Cerebellum (tissue), 4 donors: ENCODE measurements at places on chromosomes 16 and 17. TPM values are rescaled to one million over a fixed set of nuclear protein-coding genes. Genes with fewer than 3 reads are reported as not detected.

- no peak for DNase-seq
Observed at GRCh38 chr16:67657751-67658518, 2.1 kb downstream of the ACD start.

GRCh38 chr16:56558024-56558747 lies 6.7 kb upstream of the MT4 start:
- peak; percentile 89 for DNase-seq

DNA sequence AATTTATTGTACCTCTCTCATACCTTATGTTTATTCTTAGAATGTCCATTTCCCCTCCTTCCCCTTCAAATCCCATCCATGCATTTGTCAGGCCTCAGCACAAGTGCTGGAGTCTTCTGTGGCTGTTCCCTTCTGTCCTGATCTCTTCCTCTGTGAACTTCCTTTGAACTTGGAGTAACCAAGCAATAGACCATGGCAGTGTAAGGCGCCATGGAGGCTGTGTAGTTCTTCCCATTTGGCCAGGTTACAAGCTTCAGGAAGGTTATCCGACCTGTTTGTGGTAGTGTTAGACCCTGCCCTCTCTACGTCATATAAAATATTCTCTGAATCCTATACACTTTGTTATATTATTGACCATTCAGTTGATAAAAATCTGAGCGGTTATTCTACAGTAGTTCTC lies 28.6 kb downstream of the MAP2K6 start:
- no peak for DNase-seq

DNA sequence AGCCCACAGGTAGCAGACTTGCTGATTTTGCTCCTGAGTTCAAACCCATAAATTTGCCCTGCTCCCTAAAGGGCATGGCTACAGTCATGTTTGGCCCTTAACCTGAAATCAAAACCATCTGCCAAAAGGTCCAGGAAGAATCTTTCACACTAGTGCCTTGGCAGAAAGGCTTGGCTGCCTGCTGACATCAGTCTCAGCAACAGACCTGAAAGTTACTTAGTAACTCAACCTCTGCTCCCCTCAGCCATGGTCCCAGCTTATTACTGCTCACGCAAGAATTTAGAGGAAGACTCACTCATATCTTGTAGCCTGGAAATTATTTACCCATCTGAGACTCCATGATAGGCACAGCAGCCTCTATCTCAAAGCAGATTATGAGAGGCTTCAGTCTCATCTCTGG lies 98.0 kb upstream of the KIF2B start:
- no peak for DNase-seq

GRCh38 chr17:13973960-13974651 lies 95.2 kb upstream of the COX10 start:
- DNase-seq: no peak

- DNase-seq: no peak
Observed at GRCh38 chr16:55701442-55702319, 45.9 kb downstream of the SLC6A2 start.

DNA sequence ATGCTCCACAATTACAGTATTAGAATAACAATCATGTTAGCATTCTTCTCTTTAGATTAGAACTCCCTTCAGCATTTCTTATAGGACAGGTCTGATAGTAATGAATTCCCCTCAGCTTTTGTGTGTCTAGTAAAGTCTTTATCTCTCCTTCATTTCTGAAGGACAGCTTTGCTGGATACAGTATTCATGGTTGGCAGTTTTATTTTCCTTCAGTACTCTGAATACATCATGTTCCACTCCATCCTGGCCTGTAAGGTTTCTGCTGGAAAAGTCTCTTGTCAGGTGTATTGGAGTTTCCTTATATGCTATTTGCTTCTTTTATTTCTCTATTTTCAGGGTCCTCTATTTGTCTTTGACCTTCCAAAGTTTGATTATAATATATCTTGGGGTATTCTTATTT lies 4.0 kb upstream of the ABCA10 start:
- DNase-seq: no peak

GRCh38 chr16:55289353-55289752 lies 34.6 kb upstream of the IRX6 start:
- no peak for DNase-seq

GRCh38 chr16:26952411-26952810 lies 114.3 kb upstream of the C16orf82 start:
- no peak for DNase-seq

DNA sequence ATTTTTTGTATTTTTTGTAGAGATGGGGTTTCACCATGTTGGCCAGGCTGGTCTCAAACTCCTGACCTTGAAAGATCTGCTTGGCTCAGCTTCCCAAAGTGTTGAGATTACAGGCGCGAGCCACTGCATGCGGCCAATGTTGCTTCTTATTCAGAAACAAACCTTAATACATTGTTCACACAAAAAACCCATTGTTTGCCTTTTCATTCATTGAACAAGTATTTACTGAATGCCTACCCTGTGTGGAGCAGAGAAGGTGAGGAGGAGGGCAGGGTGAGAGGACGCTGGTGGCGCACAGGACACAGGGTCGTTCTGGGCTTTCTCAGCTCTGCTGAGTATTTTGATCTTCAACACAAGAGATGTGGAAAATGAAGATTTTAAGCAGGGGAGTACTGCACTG lies 8.0 kb upstream of the KRT23 start:
- DNase-seq: no peak

GRCh38 chr17:11241611-11242226 lies 706 bp downstream of the SHISA6 start:
- DNase-seq: no peak

GRCh38 chr17:5772720-5773119 lies 188.4 kb upstream of the NLRP1 start:
- DNase-seq: no peak

DNA sequence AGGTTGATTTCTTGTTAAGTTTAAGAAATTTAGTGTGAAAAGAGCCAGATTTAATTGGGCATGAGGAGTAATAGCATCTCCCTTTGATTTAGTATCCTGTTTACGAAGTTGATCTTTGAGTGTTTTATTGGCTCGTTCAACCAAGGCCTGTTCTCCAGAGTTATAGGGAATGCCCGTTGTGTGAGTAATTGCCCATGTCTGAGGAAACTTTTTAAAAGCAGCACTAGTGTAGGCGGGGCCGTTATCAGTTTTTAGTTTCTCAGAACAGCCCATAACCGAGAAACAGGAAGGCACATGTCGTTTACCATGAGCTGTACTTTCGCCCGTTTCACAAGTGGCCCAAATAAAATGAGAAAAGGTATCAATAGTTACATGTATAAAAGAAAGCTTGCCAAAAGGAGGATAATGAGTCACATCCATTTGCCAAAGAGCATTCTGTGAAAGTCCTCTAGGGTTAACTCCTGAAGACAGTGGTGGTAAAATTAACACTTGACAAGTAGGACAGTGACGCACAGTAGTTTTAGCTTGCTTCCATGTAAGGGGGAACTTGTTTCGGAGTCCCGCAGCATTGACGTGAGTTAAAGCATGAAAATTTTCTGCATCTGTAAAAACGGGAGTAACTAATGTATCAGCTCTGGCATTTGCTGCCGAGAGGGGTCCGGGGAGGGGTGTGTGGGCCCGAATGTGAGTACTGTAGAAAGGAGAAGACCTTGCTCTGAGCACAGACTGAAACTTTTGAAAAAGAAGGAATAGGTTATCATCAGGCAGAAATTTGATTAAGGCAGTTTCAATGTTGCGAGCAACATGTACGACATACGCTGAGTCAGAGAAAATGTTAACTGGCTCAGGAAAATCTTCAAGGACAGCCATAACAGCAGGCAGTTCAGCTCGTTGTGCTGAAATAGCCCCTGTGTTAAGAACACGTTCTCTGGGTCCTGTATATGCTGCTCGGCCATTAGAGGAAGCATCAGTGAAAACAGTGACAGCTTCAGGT lies 18.5 kb upstream of the KCTD5 start:
- DNase-seq: no peak

DNA sequence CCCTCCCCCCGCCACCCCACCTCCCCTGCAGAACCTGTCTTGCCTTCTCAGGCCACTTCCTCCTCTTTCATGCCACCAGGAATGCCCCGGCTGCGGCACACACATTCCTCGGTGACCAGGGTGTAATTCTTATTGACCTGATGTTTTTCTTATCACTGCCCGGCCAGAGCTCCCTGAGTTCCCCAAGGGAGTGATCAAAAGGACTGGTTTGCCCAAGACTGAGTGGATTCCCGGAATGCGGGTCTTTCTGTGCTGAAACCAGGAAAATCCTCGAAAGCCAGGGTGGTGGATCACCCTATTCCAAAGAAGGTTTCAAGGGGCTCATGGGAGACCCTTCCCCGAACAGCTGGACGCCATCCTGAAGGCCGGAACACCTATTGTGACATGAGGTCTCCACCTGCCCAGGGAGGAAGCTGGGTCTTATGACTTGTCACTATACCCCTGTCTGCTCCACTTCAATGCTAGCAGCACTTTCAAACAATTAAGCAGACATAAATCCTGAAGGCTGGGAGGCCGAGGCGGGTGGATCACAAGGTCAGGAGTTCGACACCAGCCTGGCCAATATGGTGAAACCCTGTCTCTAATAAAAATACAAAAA lies 53.0 kb upstream of the RPL38 start:
- no peak for DNase-seq

- no peak for DNase-seq
Observed at GRCh38 chr16:194516-194915, 14.3 kb downstream of the HBQ1 start.

GRCh38 chr16:87678618-87679017 lies 76.3 kb downstream of the JPH3 start:
- DNase-seq: no peak

GRCh38 chr17:14320734-14321475 lies 20.0 kb downstream of the HS3ST3B1 start:
- no peak for DNase-seq

GRCh38 chr17:57138956-57139576 lies 54.0 kb downstream of the AKAP1 start:
- no peak for DNase-seq

DNA sequence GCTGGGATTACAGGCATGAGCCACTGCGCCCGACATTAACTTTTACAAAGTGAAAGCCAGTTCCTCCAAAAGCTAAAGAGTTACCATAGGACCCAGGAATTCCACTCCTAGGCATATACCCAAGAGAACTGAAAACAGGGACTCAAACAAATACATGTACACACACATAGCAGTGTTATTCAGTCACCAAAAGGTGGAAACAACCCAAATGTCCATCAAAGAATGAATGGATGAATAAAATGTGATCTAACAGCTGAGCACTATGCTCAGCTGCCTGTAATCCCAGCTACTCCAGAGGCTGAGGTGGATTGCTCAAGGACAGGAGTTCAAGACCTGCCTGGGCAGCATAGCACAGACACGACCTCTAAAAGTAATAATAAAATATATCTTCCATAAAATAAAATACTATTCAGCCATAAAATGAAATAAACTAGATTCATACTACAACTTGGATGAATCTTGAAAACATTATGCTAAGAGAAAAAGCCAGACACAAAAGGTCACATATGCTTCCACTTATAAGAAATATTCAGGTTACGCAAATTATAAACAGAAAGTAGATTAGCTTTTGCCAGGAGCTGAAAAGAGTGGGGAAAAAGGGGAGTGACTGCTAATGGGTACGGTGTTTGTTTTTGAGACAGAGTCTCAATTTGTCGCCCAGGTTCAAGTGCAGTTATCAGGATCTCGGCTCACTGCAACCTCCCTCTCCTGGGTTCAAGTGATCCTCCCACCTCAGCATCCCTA lies 9.3 kb upstream of the USP7 start:
- no peak for DNase-seq

GRCh38 chr16:17420816-17421215 lies 49.9 kb downstream of the XYLT1 start:
- no peak for DNase-seq

DNA sequence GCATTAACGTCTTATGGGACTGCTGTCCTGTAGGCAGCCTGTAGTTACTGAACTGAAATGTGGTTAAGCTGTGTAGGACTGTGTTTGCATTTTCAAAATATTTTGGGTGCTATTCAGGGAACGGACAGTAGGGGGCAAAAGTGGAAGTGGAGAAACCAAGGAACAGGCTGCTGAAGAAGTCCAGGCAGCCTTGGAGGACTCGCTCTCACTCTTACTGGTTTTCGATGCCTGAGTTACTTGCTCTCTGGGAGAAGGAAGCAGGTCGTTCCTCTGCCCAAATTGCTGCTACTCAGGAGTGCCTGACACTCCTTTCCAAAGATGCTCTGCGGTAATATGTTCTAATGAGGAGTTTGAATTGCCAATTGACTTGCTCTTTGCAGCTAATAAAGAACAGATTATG lies 64.5 kb upstream of the RBFOX1 start:
- peak; percentile 57 for DNase-seq

DNA sequence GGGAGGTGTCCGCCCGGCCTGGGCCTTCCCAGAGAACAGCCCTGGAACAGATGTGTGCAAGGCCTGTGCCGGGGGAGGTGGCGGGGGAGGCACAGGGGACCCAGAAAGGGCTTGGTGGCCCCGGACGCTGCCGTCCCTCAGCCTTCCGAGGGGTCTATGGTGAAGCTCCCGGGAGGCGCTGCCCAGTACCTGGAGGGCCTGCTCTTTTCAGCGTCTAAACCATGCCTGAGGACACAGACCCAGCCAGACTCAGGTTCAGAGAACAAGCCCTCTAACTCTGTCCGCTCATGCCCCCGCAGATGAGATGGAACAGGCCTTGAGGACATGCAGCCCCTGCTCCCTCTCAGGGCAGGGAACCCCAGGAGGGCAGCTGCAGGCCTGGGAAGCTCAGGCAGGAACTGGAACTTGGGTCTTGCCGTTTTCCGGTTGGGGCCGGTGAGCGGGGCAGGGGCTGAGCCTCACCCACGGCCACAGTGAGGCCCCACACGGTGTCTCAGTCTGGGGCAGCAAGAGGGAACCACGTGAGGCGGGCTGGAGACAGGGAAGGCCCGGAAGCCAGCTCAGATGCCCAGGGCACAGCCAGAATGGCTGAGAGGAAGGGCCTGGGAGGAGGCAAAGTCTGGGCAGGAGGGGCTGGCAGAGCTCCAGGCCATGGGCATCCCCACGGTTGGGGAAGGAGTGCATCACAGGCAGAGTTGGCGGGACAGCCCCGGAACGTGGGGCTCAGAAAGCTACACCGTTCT lies 12.5 kb downstream of the SLC16A3 start:
- DNase-seq: peak; percentile 71

DNA sequence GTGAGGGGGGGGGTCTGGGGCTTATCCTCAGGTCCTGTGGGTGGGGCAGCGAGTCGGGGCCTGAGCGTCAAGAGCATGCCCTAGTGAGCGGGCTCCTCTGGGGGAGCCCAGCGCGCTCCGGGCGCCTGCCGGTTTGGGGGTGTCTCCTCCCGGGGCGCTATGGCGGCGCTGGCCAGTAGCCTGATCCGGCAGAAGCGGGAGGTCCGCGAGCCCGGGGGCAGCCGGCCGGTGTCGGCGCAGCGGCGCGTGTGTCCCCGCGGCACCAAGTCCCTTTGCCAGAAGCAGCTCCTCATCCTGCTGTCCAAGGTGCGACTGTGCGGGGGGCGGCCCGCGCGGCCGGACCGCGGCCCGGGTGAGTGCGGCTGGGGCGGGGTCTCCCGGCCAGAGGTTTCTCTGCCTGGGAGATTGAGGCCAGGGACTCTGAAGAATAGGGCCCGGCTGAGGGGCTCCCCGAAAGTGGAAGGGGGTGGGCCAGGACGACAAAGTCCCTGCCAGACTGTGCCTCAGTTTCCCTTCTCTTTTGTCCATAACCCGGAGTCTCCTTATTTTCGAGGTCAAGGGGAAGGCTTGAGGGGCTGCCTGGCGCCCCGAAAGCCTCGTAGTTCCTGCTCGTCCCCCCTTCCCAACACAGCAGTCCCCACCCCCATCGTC lies at the start of gene FGF11:
FGF11 (plus strand) TSS at position 51 of the 651 bp plus-strand sequence; CDS start at position 160, 109 bp downstream.
- no peak for DNase-seq

KRTAP2-2 gene
- not detected for total RNA-seq

USP36 gene
- 24.3 TPM for total RNA-seq

HES7 gene
- 0.73 TPM for total RNA-seq

NPIPA5 gene
- 1.3 TPM for total RNA-seq

ZNF771 gene
- 9.0 TPM for total RNA-seq

PHB1 gene
- 42.8 TPM for total RNA-seq

ASPHD1 gene
- total RNA-seq: 5.0 TPM

PTRH2 gene
- 13.8 TPM for total RNA-seq

BAIAP3 gene
- total RNA-seq: 8.8 TPM

KRTAP16-1 gene
- total RNA-seq: not detected

MEIOC gene
- total RNA-seq: not detected
